Testis (tissue), 5 donors: ENCODE measurements at places on chromosomes 4 and X. TPM values are rescaled to one million over a fixed set of nuclear protein-coding genes. Genes with fewer than 3 reads are reported as not detected.

TLR3 gene
- 12.6 TPM for polyA plus RNA-seq

NSG1 gene
- polyA plus RNA-seq = 27.5 TPM

ZNF185 gene
- 11.1 TPM for polyA plus RNA-seq

SPARCL1 gene
- polyA plus RNA-seq = 124 TPM

SLC25A5 gene
- 172 TPM for polyA plus RNA-seq
